ENCODE measurements at places on chromosomes 11 and 22.

DNA sequence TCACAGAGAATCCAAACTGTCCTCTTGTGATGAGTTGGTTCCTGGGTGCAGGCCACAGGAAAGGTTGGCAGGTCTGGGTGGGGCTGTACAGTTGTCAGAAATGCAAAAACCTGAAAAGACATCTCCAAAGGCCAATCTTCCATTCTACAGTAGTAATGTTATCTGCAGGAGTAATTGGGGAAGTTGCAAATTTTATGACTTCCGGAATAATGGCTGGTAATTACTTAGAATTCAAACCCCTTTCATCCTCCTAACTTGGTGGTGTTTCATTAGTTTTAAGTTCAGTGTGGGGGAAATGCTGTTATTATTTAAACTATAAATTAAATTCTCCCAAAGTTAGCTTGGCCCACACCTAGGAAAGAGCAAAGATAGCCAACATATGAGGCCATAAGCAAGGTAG lies 64.7 kb upstream of the FAT3 start:
- DNase-seq, result no peak

- no peak for DNase-seq
Observed at GRCh38 chr11:37124384-37124783, 526.3 kb upstream of the RAG2 start.

DNA sequence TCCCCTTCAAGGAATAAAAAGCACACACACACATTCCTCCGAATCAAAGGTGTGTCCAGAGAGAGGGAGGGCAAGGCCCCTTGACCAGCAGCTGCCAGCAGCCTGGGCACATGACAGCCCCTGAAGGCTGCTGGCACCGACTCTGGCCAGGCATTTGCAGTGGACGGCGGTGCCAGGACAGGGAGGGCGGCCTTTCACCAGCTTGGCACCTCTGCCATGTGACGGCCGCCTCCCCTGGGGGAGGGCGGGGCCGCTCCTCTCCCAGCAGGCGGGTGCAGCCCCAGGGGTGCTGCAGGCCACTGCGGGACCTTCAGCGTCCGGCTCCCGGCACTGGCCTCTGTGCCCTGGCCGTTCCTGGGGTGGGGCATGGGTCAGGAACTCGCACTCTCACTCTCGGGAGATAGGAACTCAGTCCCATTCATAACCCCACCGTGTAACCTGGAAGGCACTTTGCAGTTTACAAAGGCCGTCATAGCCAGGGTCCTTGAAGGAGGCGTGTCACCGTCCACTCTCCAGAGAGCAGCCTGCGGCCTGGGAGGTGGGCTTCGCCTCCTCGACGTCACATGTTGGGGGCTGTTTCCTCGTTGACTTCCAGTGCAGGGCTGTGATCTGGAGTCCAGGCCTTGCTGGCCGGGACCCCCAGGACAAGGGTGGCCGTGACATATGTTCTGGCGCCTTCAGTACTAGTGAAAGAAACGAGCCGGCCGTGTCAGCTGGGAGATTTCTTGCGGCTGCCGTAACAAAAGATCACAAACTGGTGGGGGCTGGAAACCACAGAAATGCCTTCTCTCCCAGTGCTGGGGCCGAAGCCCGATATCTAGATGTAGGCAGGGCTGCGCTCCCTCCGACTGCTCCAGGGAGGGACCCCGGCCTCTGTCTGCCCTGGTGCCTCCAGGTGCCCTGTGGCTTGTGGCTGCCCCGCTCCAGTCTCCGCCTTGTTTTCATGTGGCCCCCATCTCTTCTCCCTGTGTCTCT lies 39.9 kb upstream of the SMIM38 start:
- DNase-seq, result no peak

DNA sequence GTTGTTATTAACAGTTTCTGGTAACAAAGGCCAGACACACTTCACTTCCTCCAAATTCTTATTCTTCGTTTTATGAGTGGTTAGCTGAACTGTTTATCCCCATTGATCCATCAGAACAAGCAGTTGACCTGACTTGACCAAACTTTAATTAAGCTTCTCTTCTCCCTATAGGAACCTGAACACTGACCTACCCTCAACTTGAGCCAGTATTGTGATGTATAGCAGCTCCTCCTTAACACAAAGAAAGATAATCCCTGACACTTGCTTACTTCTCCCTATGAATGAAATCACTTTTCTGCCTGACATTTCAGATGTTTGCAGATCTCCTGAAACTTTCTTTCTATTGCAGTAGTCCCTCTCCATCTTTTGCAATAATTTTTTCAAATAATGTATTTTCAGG lies 41.9 kb downstream of the ANO5 start:
- no peak for DNase-seq

DNA sequence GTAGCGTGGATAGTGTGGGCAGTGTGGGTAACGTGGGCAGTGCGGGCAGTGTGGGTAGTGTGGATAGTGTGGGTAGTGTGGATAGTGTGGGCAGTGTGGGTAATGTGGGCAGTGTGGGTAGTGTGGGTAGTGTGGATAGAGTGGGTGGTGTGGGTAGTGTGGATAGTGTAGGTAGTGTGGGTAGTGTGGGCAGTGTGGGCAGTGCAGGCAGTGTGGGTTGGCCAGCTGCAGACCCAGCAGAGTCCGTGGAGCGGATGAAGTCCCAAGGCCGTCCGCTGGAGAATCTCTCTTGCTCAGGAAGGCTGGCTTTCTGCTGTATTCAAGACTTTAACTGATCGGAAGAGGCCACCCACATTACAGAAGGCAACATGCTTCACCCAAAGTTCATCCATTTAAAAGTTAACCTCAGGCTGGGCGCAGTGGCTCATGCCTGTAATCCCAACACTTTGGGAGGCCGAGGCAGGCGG lies 26.1 kb upstream of the KRTAP5-6 start:
- no peak for DNase-seq

DNA sequence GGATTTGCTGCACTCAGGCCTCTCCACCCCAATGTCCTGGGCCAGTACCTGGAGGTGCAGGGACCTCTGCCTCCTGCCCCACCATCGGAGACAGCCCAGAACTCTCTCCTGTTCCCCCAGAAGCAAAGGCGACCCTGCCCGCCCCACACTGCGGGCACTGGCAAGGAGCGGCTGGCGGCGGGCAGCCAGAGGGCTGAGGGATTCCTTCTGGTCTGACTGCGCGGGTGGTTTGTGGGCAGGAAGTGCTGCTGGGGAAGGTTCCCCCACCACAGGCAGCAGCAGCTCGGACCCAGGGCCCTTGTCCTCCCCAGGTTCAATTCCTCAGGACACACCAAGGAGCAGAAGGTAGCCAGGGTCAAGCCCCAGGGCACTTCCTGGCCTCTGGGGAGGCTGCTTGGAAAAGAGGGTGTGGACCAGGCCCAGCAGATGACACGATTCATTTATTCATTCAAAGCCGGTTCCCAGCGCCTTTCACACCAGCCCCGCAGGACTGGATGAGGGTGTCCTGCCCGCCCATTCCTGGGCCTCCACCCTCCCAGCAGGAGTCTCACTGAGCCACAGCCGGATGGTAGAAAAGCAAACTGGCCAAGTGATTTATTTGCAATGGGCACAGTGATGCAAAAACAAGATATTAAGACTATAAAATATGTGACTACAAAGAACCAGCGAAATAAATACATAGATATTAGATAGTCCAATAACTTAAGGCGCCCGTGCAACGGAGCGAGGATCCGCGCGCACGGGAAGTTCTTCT lies 1.2 kb downstream of the PHLDA2 start:
- DNase-seq, result no peak

GRCh38 chr11:17476317-17477083 lies at the start of gene ABCC8:
Gene ABCC8 (minus strand): TSS chr11:17476845. CDS start chr11:17476776, 69 bp downstream.
- no peak for DNase-seq

Measured in stimulated activated CD8-positive, alpha-beta memory T cell treated with anti-CD3 and anti-CD28 coated beads, Interleukin-7, amount 100 ng/mL, for 24 hours (primary cell).